ENCODE measurements at places on chromosomes 16 and 17.

DNA sequence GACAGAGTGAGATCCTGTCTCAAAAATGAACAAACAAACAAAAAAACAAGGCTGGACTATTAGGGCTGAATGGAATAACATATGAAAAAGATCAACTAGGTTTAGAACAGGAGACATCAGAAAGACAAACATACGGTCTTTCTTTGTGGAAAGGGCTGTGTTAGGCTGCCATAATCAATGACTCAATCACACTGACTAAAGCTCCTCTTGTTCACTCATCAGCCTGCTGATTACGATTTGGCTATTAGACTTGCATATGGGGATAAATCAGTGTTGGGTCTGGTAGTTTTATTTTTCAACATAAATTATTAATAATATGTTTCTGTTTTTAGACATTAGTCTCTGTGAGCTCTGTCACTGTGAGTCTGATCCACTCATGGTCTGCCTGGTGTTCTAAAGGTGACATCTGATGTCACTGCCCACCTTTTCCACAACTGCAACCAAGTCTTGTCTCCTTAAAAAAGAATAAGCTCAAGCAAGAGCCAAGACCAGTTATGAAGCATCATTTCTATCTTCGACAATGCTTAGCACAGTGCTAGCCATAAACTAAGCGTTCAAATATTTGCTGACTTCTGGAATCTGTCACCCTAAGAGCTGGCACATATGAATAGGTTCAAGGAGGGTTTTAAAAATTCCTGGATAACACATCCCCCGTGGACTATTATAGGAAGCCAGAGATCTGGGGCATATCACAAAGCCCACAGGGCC is 10.2 kb downstream of the CFAP20 start:
- DNase-seq: no peak

GRCh38 chr16:70529051-70529777 is 5.6 kb downstream of the SF3B3 start:
- peak; percentile 27 for DNase-seq

GRCh38 chr16:52928955-52929354 is 123.7 kb downstream of the CHD9NB start:
- DNase-seq: no peak

DNA sequence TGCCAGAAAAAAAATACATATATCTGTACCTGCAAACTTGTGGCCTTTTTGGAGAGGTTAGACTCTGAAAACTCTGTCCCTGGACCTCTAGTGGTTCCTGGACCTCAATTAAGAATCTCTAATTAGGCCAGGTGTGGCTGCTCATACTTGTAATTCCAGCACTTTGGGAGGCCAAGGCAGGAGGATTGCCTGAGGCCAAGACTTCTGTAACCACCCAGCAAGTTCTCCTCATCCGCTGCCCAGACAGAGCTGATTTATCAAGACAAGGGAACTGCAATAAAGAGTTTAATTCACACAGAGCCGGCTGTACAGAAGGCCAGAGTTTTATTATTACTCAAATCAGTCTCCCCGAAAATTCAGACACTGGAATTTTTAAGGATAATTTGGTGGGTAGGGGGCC is 4.2 kb downstream of the ASPA start:
- no peak for DNase-seq

- peak; percentile 68 for DNase-seq
Measured at GRCh38 chr17:77419547-77420094, 278.9 kb downstream of the SEC14L1 start.

DNA sequence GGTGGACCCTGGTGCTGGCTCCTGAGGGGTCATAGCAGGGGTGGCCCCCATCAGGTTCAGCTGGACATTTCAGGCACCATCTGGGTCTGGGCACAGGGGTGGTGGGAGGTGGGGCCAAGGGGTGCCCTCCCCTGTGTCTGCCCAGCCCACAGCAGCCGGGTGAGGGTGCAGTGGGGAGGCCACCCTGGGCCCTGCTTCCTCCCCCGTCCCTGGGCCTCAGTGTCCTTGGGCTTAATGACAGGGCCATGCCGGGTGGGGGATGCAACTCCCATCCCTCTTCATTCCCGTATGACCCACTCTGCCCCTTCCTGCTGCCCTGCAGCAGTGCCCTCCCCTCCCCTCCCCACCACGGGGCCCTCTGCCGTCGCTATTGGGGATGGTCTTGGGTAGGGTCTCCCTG is 10.7 kb downstream of the CPNE7 start:
- no peak for DNase-seq

GRCh38 chr17:81228834-81229665 is 6.3 kb upstream of the CEP131 start:
- no peak for DNase-seq

GRCh38 chr17:60652454-60653247 is 25.0 kb upstream of the BCAS3 start:
- DNase-seq: no peak

DNA sequence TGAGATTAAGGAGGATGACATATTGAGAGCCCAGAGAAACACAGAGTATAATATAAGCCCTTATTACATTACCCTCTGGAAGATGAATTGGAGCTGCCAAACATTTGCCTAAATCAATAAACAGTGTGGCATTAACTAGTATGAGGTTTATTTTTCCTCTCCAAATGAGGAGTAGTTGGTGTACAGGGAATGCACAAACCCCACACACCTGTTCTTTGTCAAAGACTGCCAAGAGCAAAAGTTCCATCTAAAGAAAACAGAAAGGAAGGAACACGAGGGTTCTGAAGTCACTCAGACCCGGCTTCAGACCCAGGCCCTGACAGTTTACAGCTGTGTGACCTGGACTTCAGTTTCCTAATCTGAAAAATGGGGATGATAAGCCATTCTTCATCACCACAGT is 138.1 kb downstream of the SHISA9 start:
- DNase-seq: no peak

GRCh38 chr16:64711596-64711995 is 410.3 kb downstream of the CDH11 start:
- DNase-seq: no peak

DNA sequence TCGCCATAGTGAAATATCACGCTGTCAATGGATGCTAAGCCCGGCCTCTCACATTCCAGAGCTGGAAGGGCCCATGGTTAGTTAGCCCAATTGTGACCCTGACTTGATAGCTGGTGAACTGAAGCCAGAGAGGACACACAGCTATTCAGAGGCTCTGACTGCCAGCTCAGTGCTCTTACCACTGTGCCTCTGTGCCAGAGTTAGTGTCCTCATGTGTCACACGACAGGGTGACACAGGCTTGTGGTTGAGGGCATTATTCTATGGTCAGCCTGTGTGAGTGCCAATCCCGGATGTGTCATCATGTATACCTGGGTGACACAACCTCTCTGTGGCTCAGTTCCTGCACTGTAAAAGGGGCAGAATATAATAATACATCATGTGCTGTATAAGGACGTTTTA is 2.5 kb upstream of the MT1X start:
- DNase-seq: peak; percentile 47

DNA sequence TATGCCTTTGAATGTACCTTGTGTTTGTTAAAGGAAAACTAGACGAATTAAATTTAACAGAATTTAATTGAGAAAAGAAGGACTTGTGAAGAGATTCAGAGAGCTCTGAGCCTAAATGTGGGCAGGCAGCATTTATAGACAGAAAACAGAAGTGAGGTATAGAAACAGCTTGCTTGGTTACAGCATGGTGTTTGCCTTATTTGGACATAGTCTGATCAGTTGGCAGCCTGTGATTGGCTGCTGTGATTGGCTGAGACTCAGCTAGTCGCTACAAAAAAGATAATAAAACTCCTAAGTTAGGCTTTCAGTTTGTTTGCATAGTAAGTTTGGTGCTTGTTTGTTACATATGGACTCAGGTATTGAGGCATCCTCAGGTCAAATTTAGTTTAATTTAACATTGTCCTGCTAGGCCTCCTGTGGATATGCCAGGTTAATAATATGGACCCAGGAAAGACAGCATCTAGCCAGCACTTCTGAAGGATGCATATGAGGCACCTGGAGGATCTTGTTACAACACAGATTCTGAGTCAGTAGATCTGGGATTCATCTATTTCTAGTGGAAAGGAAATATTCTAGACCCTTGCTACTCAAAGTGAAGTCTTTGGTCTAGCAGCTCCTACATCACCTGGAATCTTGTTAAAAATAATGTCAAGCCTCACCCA is 43.4 kb downstream of the SLFN5 start:
- DNase-seq: no peak

- no peak for DNase-seq
Measured at GRCh38 chr16:88772871-88773811, 11.9 kb downstream of the PIEZO1 start.
